ENCODE measurements at places on chromosomes 11 and 22.

GRCh38 chr11:102007567-102008437, 39.4 kb upstream of the CFAP300 start:
- peak; percentile 71 for DNase-seq

DNA sequence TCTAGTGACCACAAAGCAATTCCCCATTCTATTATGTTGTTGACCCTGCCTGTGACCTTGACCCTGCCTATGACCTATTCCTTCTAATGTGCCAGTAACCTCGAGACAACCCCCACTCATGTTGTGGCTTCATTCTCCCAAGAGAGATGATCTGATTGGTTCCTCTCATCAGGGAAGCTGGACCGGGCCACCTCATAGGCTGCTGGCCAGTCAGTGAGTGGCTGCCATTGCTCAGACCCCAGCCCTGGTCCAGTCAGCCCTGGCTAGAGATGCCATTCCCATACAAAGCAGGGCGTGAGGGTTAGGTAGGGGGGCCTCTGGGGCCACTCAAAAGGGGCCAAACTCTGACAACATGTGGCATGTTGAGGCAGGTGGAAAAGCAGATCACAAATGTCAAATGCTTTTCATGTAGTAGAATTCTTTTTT, 11.9 kb downstream of the SLC29A2 start:
- DNase-seq: no peak

DNA sequence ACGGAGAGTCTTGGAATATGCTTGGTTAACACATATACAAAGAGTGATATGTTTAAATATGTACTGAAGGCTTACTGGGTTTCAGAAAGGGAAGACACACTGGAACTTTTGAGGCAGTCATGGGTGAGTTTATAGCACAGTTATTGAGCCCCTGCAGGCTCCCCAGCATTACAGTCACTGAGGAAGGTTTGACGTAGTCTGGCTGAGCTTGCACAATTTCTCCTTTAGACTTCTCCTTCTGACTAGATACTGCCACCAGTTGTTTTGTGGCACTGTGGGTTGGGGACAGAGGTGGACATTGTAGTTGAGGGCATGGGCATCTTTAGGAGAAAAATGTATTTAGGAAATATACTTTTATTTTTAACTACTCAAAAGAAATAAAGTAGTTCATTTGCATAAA, 285.4 kb downstream of the C11orf87 start:
- DNase-seq: no peak

DNA sequence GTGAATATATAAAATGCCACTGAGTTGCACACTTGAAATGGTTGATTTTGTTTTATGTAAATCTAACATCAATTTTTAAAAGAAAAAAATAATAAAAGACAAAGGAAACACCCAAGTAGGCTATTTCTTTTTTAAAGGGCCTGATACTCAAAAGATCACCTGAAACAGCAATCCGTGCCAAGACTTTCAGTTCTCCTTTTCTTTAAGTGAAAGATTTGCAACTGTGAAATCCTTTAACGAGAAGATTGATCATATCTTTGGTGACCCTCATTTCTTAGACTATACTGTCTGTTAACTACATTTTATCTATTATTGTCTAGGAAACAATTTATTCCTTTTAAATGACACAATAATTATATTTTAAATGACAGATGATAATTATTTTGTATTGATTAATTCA, 1841.5 kb downstream of the LRRC4C start:
- DNase-seq: no peak

GRCh38 chr11:87258171-87258833, 220.6 kb downstream of the TMEM135 start:
- DNase-seq: no peak

- DNase-seq: no peak
Measured at GRCh38 chr22:19805821-19806212, 45.2 kb downstream of the TBX1 start.

DNA sequence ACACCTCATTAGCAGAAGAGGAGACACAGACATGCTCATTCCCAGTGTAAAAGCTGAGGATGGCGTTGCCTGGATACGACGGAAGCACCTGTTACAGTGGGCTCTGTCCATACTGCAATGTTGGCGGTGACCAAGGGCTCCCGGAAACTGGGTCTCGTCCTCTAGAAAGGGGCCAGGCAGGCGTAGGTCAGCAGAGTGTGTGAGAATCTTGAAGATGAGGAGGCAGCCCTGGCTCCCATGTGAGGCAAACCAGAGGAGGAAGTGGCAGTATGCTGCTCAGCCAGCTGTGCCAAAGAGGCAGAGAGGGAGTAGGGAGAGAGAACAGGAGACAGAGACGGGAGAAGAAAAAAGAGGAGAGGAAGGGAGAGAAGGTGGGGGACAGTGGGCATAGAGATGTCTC, 10.3 kb downstream of the LTO1 start:
- no peak for DNase-seq

- no peak for DNase-seq
Measured at GRCh38 chr11:74444173-74444826, 23.0 kb downstream of the KCNE3 start.

DNA sequence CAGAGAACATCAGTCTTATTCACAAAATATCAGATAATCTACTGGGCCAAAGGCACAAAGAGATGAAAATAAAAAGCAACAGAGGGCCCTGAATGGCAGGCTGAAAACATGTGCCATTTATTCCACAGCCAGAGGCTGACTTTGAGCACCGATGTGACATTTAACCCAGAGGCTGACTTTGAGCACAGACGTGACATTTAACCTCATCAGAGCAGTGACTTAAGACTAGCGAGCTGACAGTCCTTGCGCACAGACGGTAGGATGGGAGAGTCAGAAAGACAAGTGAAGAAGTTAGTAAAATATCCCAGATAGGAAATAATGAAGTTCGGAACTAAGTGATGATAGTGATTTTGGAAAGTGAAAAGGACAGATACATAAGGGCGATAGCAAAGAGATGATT, 65.3 kb downstream of the FLI1 start:
- DNase-seq: no peak

- no peak for DNase-seq
Measured at GRCh38 chr11:85095239-85095638, 531.9 kb downstream of the DLG2 start.

- DNase-seq: no peak
Measured at GRCh38 chr11:17157761-17158160, 50.0 kb downstream of the PIK3C2A start.

DNA sequence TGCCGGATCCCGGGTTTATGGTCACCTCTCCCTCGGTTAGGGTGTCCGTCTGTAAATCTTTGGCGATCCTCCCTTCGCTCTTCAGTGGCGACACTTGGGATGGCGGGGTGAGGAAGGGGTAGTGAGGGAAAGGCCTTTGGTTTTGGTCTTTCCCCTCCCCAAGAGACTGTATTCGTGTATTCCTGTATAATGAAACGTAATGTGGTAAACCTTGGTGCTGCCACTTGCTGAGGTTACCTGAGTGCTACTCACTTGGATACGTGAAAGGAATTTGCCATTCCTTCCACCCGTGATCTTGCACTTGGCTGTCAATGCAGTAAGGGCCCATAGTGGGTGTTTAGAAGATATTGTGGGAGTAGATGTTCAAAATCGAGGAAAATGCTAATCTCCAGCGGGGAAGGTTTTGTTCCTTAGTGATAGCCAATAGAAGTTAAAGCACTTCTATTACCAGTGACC, 578 bp upstream of the NUP160 start:
- DNase-seq: no peak
